ENCODE measurements at places on chromosomes 2 and 18. TPM values are rescaled to one million over a fixed set of nuclear protein-coding genes. Genes with fewer than 3 reads are reported as not detected.
A peak's percentile ranks its signal among the peaks of the same experiment; 100 is the strongest.

DNA sequence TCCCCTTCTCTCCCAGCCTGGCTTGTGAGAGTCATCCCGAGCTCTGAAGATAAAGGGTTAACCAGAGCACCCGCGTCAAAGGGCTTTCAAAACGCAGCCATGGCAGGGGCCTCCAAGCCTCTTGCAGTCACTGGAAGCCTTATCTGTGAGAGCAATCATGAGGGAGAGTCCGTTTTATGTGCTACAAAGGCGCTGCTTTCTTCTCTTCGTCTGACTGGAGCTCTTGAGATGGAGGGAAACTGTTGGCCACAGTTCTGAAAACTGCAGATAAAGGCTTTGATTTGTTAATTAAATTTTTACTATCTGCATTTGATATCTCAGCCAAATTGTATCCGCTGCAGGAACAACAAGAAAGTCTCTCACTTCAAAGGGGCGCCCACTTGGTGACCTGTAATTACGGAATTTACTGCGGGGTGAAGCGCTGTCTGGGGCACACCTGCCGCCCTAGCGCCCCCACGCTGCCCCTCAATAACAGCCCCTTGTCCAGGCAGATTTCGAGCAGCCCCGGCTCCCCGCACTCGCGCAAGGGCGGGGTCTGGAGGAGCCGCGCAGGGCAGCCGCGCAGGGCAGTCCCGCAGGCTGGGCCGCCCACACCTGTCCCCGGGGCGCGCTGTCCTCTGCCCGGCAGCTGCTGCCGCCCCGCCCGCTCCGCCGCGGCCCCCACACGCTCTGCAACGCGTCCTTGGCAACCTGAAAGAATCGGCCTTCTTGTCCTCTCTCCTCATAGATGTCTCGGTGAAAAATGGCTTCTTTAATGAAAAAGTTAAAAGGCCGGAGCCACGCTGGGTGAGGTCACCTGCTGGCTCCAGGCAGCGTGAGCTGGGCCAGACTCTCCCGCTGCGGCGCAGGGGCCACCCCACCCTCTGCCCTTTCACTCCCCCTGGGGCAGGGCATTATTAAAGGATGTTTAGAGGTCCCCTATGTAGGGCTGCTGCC lies 217.9 kb downstream of the VAPA start:
- peak; percentile 76 for DNase-seq

DNA sequence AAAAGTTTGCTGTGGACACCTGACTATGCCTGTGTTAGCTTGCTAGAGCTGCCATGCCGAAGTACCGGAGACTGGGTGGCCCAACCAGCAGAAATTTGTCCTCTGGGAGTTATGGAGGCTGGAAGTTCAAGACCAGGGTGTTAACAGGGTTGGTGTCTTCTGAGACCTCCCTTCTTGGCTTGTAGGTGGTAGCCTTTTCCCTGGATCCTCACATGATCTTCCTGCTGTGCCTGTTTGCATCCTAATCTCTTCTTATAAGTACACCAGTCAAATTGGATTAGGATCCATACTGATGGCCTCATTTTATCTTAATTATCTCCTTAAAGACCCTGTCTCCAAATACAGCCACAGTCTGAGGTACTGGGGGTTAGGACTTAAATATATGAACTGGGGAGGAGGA lies 845 bp downstream of the TMEM177 start:
- no peak for DNase-seq

DNA sequence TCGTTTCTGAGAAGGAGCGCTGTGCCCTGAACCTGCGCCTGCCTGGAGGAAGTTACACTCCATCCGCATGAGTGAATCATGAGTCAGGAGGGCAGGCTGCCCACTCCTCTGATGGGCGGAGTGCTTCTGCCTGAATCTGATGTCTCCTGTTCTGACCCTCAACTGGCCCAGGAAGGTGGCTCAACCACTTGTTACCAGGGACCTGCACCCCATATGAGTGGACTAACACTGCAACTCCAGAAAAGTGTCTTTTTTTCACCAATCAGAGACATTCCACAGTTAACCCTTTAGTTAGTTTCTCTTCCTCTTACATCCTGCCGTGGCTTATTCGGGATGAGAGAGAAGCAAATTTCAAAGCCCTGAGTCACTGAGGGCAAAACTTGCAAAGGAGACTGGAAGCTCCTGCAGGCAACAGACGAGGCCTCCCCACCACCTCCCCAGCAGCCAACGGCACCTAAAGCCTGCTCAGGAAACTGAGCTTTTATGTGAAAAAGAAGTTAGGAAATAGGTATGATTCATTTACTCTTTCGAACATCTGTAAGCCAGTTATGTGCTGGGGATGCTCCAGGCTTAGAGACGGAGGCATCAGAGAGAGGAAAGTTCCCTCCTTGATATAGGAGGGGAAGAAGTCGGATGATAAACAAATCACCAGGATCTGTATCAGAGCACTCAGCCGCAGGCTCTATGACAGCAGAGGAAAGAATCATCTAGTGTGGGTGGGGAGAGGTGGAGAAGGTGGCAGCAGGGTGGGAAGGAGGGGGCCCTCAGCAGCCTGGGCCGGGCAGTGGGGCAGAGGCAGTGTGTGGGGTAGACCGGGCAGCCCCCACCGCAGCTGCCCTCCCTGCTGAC lies 30.9 kb downstream of the MBP start:
- no peak for DNase-seq

DNA sequence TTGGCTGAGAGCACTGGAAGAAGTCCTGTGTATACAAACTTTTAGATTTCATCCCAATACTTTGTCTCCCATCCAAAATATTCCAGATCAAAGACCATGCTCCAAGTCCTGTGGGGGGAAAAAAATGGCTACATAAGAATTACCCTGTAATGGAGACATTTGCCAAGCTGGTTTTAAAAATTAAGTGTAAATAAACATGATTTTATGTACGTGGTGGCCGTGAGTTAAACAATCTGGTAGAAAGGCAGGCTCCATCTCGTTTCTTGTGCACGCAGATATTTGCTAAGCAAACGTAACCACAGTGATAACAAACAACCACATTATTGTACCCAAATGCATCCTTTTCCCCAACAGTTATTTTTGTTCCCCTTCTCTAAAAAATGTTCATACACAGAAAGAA lies 176.4 kb downstream of the ZNF516 start:
- DNase-seq, result no peak

DNA sequence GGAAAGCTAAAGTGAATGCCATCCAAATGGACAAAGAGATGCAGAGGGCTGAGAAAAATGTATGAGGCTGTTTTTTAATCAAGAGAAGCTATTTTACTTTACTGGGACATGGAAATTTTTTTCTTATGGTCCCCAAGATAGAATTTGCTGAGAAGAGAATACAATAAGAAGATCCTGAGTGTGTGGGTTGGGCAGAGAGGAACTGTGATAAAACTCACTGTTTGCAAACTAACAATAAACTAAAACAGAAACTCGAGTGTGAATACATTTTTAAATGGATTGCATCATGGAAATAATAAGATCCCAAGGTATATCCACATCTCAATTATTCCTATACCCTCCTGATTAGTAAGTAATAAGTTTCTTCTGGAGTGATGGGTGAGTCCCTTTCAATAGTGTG lies 4.4 kb downstream of the NEB start:
- DNase-seq, result no peak

- DNase-seq, result no peak
Observed at GRCh38 chr2:70442301-70443077, 111.1 kb downstream of the TGFA start.

GRCh38 chr2:46674488-46674887 lies 195.1 kb downstream of the TMEM247 start:
- DNase-seq, result no peak

ZBTB7C gene
- 0.74 TPM for total RNA-seq

ZSWIM2 gene
- not detected for total RNA-seq

SEC11C gene
- 85.0 TPM for total RNA-seq

Measured in pancreas (tissue), 10 donors.